HCT116 (cell line): ENCODE measurements at places on chromosomes 3 and 15. TPM values are rescaled to one million over a fixed set of nuclear protein-coding genes. Genes with fewer than 3 reads are reported as not detected.

Gene SPINK8
- not detected for total RNA-seq

GRCh38 chr3:19711160-19711782 lies 222.7 kb downstream of the EFHB start:
- no peaks in the 10 kb centered on the region for H3K4me1 ChIP-seq
- H3K27ac ChIP-seq, result no peak overlapping the region
- DNase-seq, result no peak
- no peak overlapping the region for H3K4me3 ChIP-seq
- no peaks in the 10 kb centered on the region for H3K27me3 ChIP-seq

DNA sequence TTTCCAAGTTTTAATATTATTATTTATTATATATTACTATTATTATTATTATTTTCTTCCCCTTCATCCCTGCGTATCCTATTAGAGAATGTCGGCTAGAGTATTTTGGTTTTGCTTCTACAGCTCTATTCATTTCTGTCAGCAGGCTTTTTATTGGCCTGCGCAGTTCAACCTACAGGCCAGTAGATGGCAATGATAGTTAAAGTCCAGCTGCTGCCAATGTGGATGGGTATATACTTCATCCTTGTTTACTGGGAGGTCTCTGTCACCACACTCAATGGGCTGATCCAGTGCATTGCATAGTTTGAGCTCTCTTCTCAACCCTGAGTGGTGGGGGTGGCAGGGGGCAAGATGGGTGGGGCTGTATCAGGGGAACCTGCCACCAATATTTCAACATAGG lies 799.8 kb downstream of the NSUN3 start:
- no peaks in the 10 kb centered on the region for H3K36me3 ChIP-seq
- no peak overlapping the region for H3K4me3 ChIP-seq
- no peaks in the 10 kb centered on the region for H3K4me1 ChIP-seq
- no peaks in the 10 kb centered on the region for H3K27me3 ChIP-seq

- H3K27ac ChIP-seq, result no peak overlapping the region
- H3K4me1 ChIP-seq, result peaks cover 12% of the 10 kb centered on the region
- H3K36me3 ChIP-seq, result no peaks in the 10 kb centered on the region
- no peak for DNase-seq
- H3K27me3 ChIP-seq, result no peaks in the 10 kb centered on the region
- H3K4me3 ChIP-seq, result no peak overlapping the region
Observed at GRCh38 chr3:45881078-45882022, 5.0 kb upstream of the CCR9 start.

- H3K27ac ChIP-seq, result no peak overlapping the region
- peaks cover 4% of the 10 kb centered on the region; the same call in 1 of the 2 replicates for H3K4me1 ChIP-seq
- H3K36me3 ChIP-seq, result no peaks in the 10 kb centered on the region
- DNase-seq, result no peak
Observed at GRCh38 chr3:129534428-129535027, 6.1 kb downstream of the RHO start.

DNA sequence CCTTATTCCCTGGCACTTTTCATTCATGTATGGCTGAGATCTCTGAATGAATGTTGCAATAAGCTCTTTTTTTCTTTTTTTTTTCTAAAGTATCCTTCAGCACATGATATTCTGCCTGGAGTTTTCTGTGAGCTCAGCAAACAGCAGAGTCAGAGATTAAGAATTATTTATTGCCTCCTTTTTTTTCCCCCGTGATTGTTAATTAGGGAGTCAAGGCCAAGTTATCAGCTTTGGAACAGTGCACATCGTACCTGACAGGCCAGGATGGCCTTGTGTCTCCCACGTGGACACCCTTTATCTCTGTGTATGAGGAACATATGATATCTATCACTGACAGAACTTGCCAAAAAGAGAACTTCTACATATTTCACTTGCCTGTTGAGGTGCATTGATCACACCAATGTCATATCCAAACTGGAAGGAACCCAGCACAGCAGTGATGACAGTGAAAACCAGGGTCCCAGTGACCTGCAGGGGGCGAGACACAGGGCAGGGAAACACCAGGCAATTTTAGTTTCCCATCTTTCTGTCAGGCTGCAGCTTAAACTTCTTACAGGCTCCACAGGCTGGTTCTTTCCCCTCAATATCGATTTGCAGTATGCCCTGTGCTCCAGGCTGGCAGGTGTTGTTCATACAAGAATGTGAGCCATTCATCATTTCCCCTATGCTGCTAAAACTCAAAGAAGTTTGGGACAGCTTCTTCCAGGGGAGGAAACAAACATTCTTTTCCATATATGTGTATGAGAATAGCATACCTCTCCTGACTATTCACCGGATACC lies 8.2 kb downstream of the SLC2A2 start:
- H3K27me3 ChIP-seq, result no peaks in the 10 kb centered on the region
- no peaks in the 10 kb centered on the region for H3K4me1 ChIP-seq
- H3K27ac ChIP-seq, result no peak overlapping the region
- no peaks in the 10 kb centered on the region for H3K36me3 ChIP-seq

- H3K4me3 ChIP-seq, result no peak overlapping the region
- DNase-seq, result no peak
- no peak overlapping the region for H3K27ac ChIP-seq
- H3K4me1 ChIP-seq, result no peaks in the 10 kb centered on the region
Observed at GRCh38 chr3:182234881-182235280, 523.2 kb downstream of the SOX2 start.

GRCh38 chr3:44476181-44476611 lies 1.3 kb downstream of the ZNF445 start:
- peak overlapping the region; percentile 79 for H3K4me3 ChIP-seq
- H3K36me3 ChIP-seq, result no peaks in the 10 kb centered on the region
- no peak for DNase-seq

DNA sequence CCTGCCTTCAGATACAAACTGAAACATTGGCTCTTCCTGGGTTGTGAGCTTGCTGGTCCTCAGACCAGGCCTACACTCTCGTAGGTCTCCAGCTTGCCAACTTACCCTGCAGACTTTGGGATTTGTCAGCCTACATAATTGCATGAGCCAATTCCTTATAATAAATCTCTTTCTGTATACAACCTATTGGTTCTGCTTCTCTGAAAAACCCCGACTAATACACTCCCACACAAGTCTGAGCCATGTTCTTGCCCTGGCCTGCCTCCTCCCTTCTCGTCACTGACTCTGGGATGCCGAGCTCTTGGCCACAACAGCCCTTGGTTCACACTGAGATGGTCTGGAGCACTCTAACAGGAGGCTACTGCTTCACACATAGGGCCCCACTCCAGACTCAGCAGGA lies 9.5 kb downstream of the CYP19A1 start:
- no peaks in the 10 kb centered on the region; the same call in 1 of the 2 replicates for H3K27me3 ChIP-seq
- no peaks in the 10 kb centered on the region for H3K4me1 ChIP-seq
- no peak overlapping the region for H3K4me3 ChIP-seq
- H3K27ac ChIP-seq, result no peak overlapping the region
- no peak for DNase-seq
- no peaks in the 10 kb centered on the region for H3K36me3 ChIP-seq

- H3K36me3 ChIP-seq, result peaks cover 8% of the 10 kb centered on the region; the same call in 1 of the 2 replicates
- H3K27me3 ChIP-seq, result no peaks in the 10 kb centered on the region
- H3K4me1 ChIP-seq, result peaks cover 3% of the 10 kb centered on the region; the same call in 1 of the 2 replicates
- H3K4me3 ChIP-seq, result no peak overlapping the region
- DNase-seq, result no peak
Observed at GRCh38 chr15:29770796-29771195, 51.5 kb downstream of the TJP1 start.

DNA sequence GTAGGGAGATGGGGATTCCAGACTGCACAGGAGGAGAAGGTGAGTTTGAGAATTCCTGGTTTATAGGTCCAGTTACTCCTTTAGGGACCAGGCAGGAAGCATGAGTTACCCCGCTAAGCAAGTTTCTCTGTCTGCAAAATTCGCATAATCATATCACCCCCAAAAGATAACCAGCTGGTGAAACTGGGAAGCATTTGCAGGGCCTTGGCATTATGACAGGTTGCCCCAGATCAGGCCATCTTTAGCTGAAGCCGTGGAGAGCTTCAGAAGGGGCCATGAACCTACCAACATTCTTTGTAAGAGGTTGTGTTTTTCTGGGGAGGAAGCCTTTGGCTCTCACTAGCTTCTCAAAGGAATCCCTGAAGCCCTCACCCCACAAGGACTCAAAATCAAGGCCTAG lies 29.4 kb downstream of the ATP2B2 start:
- H3K27me3 ChIP-seq, result peaks cover 4% of the 10 kb centered on the region; the same call in 1 of the 2 replicates
- no peaks in the 10 kb centered on the region for H3K36me3 ChIP-seq
- no peak overlapping the region for H3K27ac ChIP-seq
- no peak overlapping the region for H3K4me3 ChIP-seq
- DNase-seq, result no peak

- H3K4me3 ChIP-seq, result no peak overlapping the region
- H3K27me3 ChIP-seq, result no peaks in the 10 kb centered on the region
- H3K27ac ChIP-seq, result no peak overlapping the region
- no peaks in the 10 kb centered on the region for H3K4me1 ChIP-seq
- DNase-seq, result no peak
Observed at GRCh38 chr3:117355566-117355965, 646.0 kb downstream of the TUSC7 start.

Gene KCNAB1
- total RNA-seq, result not detected

Gene KNG1
- 0.25 TPM for total RNA-seq

Gene FAM227B
- total RNA-seq, result 6.9 TPM

DNA sequence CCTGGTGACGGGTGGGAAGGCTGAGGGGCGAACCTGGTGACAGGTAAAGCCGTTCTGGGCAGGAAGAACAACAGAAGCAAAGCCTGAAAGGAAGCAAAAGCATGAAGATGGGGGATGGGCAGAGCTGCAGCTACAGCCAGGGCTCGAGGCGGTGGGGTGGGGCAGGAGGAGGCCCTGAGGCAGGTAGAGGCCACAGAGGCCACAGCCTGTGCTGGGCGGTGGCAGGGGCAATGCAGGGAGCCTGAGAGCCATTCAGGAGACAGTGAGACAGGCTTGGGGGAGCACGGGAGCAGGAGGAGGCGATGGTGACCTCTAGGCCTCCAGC lies 8.2 kb downstream of the PCSK6 start:
- peaks cover 6% of the 10 kb centered on the region; the same call in 1 of the 2 replicates for H3K4me1 ChIP-seq
- no peak overlapping the region for H3K4me3 ChIP-seq
- H3K36me3 ChIP-seq, result no peaks in the 10 kb centered on the region; the same call in 1 of the 2 replicates
- no peak for DNase-seq
- H3K27ac ChIP-seq, result no peak overlapping the region

DNA sequence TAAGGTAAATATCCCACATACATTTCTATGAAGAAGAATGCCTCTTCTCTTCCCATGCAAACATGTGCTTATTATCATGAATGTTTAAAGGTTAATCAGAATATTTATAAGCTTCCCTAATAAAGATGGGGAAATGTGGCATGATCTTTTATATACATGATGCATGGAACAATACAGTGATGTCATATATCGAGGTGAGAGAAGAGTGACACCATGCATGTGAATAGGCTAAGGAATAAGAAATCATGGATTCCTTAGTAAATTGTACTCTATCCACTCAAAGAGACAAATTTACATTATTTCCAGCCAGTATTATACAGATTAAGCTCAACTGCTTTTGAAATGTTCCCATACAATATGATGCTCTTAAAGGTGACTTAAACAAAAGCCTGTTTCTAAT lies 1035.3 kb downstream of the ROBO1 start:
- H3K27ac ChIP-seq, result no peak overlapping the region
- no peak for DNase-seq
- H3K4me3 ChIP-seq, result no peak overlapping the region
- H3K4me1 ChIP-seq, result no peaks in the 10 kb centered on the region
- no peaks in the 10 kb centered on the region for H3K27me3 ChIP-seq
- H3K36me3 ChIP-seq, result no peaks in the 10 kb centered on the region

DNA sequence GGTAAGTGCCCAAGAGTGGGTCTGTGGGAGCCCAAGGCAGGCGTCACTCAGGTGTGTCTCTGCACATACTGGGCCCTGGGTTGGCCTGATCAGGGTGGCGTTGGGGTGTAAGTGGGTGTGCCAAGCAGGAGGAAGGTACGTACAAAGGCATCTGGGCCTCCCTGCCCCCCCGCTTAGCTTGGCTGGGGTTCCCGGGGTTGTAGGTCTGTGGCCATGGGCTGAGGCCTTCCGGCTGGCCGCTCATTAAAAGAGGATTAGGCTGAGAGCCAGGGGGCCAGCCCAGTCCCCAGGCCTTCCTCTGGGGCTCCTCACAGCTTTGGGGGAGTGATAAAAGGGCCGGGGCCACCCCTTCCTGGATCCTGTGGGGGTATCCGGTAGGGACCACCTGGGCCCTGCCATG lies 13.3 kb downstream of the SEMA3F start:
- H3K27ac ChIP-seq, result no peak overlapping the region
- DNase-seq, result no peak
- H3K4me3 ChIP-seq, result no peak overlapping the region
- peaks cover 44% of the 10 kb centered on the region for H3K4me1 ChIP-seq
- H3K27me3 ChIP-seq, result no peaks in the 10 kb centered on the region
- no peaks in the 10 kb centered on the region for H3K36me3 ChIP-seq

DNA sequence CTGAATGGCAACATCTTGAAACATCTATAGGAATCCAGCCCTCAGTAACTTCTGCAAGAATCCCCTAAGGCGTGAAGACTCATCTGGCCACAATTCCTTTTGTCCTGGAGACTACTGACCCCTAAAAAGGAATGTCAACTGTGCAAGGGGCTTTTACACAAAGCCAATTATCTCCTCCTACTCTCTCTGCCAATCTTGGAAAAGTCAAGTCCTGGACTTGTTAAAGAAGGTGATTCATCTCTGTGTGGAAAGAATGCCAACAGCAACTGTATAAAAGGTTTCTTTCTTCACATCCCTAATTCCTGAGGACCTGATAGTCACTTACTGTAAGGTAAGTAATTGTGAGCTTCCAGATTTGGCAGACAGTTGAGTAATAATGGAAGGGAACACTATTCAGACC lies 22.3 kb downstream of the THRB start:
- peak; percentile 18 for DNase-seq
- H3K27ac ChIP-seq, result no peak overlapping the region
- H3K27me3 ChIP-seq, result no peaks in the 10 kb centered on the region
- no peaks in the 10 kb centered on the region for H3K4me1 ChIP-seq

- peaks cover 18% of the 10 kb centered on the region for H3K4me1 ChIP-seq
- no peaks in the 10 kb centered on the region for H3K27me3 ChIP-seq
- H3K4me3 ChIP-seq, result no peak overlapping the region
- no peak overlapping the region for H3K27ac ChIP-seq
- no peak for DNase-seq
- peaks cover 19% of the 10 kb centered on the region; the same call in 1 of the 2 replicates for H3K36me3 ChIP-seq
Observed at GRCh38 chr3:158712443-158712842, 19.8 kb downstream of the RARRES1 start.

Gene SUSD5
- not detected for total RNA-seq

GRCh38 chr15:36769098-36769497 lies 189.7 kb downstream of the CDIN1 start:
- H3K36me3 ChIP-seq, result no peaks in the 10 kb centered on the region
- no peak overlapping the region for H3K4me3 ChIP-seq
- H3K4me1 ChIP-seq, result no peaks in the 10 kb centered on the region
- H3K27me3 ChIP-seq, result no peaks in the 10 kb centered on the region

Gene RTP3
- not detected for total RNA-seq

DNA sequence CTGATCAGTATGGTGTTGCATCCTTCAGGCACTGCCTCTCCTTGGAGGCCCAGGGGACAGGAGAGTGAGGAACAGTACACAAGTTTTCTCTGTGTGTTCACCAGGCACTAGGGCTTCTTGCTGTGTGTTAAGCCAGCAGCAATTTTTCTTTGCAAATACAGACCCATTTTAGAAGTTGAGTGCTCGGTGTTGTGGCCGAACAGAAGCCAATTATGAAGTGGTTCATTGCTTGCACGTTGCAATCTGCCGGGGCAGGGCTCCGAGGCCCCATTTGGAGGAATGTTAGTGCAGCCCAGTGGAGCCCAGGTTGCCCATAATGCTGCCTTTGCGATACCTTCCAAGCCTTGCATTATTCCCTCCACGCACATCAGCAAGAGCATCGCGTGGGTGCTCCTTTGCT lies 51.0 kb downstream of the EPHB1 start:
- no peaks in the 10 kb centered on the region for H3K36me3 ChIP-seq
- no peak overlapping the region for H3K27ac ChIP-seq
- no peaks in the 10 kb centered on the region for H3K27me3 ChIP-seq
- no peak overlapping the region for H3K4me3 ChIP-seq

GRCh38 chr3:37591116-37591781 lies 270.4 kb upstream of the CTDSPL start:
- no peak overlapping the region for H3K4me3 ChIP-seq
- H3K4me1 ChIP-seq, result peaks cover 13% of the 10 kb centered on the region; the same call in 1 of the 2 replicates
- no peaks in the 10 kb centered on the region for H3K36me3 ChIP-seq
- no peaks in the 10 kb centered on the region for H3K27me3 ChIP-seq
- H3K27ac ChIP-seq, result no peak overlapping the region

Gene TGM4
- not detected for total RNA-seq
